ENCODE measurements at places on chromosomes 3 and 15.

- DNase-seq: no peak
These were observed 67.2 kb downstream of the CRTC3 start for GRCh38 chr15:90596943-90597342.

- DNase-seq: no peak
These were observed 320.6 kb downstream of the UACA start for GRCh38 chr15:70442616-70443321.

GRCh38 chr3:147161833-147162232, 244.5 kb downstream of the ZIC4 start:
- DNase-seq: no peak

- no peak for DNase-seq
These were observed 25.0 kb downstream of the PDE8A start for GRCh38 chr15:85006655-85007054.

GRCh38 chr15:100919481-100920405, 586 bp downstream of the LRRK1 start:
- no peak for DNase-seq

DNA sequence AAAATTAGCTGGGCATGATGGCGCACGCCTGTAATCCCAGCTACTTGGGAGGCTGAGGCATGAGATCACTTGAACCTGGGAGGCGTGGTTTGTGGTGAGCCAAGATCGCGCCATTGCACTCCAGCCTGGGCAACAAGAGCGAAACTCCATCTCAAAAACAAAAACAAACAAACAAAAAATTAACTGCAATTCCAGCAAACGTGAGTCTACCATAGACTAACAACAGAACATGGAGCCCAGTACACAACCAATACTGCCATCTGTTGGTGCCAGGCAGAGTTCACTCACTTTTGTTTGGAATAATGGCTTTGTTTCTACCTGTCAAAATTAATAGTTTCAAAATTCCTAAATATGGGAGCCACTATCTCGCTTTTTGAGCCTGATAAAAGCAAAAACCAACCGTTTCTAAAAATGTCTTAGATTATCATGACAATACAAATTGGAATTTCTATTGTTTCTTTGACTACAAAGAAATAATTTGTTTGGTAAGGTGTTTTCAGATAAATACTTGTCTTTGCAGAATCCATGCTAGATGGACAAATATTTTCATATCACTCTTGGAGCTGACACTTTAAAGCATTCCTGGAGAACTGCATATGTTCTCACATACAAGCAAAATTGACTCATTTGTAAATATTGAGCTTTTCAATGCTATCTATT, 45.0 kb downstream of the GPR176 start:
- DNase-seq: no peak

DNA sequence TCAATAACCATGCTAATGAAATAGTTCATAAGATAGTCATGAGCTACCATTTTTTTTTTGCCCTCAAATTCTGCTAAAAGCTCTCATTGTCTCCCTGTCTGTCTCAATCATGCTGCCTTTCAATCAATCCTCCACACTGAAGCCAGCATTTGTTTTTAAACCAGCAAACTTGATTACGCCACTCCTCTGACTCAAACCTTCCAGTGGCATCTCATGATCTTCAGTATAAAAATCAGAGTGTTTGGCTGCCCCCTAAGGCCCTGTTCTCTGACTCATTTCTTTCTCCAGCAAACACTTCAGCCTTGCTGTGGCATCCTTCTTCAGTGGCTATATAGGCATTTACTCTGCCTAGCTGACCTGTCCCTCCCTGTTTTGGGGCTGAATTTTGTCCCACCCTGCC, 36.0 kb upstream of the EOMES start:
- no peak for DNase-seq

DNA sequence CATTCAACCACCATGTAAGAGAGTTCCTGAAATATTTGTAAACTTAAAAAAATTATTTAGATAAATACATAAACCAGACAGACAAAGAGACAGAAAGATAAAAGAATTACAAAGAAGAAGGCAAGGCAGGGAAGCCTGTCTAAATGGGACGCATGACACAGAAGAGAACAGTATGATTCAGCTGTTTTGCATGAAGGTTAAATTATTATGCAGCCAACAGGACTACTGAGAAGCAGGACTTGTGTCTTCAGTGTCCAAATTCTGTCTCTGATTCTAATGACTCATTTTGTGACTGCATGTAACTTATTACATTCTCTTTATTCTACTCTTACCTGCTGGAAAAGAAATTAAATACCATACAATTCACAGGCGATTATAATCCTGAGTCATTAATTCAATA, 340.4 kb upstream of the KCNMB2 start:
- DNase-seq: no peak

- no peak for DNase-seq
These were observed 536.1 kb downstream of the AGBL1 start for GRCh38 chr15:86615816-86616215.

DNA sequence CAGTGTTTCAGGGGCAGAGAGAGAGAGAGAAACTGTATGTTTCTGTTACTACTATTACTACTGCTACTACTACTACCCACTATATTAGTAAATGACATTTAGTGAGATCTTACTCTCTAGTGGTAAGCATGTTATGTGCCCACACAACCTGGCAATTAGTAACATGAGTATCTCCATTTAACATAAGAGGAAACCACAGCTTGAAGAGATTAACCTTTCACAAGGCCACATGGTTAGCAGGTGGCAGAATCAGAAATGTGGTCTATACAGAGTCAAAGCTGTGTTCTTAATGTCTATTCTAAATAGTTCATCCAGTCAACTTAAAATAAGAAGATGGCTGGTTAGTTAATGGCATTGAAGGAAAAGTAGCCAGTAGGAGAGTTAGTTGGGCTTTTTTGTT, 961.6 kb downstream of the MCTP2 start:
- DNase-seq: no peak

- DNase-seq: no peak
These were observed 290.9 kb downstream of the C3orf38 start for GRCh38 chr3:88440701-88441100.

GRCh38 chr3:94643400-94643799, 580.5 kb downstream of the NSUN3 start:
- no peak for DNase-seq

DNA sequence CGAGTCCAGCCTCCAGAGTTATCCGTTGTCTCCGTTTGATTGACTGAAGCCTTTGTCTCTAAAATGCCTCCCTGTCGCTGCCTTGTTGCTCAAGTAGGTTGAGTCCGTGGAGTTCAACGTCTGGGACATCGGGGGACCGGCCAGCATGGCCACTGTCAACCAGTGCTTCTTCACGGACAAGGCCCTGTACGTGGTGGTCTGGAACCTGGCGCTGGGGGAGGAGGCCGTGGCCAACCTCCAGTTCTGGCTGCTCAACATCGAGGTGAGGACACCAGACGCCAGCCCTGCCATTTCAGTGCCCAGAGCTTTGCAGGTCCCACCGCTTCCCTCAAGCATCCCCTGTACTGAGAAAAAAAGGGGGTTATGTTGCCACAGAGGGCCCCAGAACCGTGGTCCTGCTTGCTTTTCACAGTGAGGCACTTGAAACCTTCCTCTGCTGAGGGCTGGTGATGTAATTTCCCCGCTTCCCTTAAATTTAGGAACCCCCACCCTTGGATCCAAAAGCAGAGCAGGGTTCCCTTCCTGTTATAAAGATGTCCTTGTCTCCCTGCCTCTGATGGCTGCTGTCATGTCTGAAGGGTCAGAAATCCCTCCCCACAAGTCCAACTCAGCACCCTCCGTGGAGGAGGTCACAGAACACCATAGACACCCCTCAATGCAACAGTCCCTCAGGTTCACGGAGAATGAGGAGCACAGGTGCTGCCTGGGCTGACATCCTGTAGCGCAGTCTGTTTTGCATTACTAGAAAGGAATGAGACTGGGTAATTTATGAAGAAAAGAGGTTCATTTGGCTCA, 105.7 kb downstream of the LRRK1 start:
- no peak for DNase-seq

DNA sequence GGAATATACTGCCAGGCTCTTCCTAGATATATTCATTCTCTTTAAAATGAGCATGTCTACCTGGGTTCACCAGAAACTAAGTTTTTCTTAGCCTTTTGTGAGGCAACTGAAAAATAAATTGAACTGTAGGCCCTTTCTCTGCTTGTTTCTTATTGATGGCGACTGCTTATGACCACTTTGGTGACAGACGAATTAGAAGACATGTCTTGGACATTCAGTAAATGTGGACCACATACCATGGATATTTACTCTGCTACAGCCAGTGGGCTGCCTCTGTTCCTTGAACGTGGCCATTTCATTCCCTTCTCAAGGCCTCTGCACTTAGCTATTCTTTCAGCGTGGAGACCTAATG, 603 bp upstream of the SELENOK start:
- no peak for DNase-seq

DNA sequence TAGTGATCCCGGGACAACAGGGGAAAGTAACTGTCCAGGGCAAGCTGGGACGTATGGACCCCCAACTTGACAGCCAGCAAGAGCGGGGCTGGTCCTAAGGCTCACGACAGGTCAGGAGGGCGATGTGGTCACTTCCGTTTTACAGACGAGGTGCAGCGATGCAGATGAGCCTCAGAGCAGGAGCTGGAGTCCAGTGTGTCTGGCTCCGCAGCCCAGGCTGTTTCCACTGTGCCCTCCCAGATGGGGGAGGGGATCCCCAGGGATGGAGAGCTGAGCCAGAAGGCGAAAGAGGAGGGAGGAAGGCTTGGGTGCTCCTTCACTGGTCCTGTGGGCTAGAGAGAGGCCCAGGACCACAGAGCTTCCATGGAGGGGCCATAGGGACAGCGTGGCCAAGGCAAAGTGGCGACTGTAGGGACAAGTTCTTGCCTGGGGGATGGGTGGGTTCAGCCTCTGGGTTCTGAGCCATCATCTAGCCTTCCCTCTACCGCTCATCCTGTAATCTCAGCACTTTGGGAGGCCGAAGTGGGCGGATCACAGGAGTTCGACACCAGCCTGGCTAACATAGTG, 5.7 kb downstream of the SNX33 start:
- no peak for DNase-seq

- DNase-seq: no peak
These were observed 15.4 kb upstream of the COMMD2 start for GRCh38 chr3:149767720-149768119.

DNA sequence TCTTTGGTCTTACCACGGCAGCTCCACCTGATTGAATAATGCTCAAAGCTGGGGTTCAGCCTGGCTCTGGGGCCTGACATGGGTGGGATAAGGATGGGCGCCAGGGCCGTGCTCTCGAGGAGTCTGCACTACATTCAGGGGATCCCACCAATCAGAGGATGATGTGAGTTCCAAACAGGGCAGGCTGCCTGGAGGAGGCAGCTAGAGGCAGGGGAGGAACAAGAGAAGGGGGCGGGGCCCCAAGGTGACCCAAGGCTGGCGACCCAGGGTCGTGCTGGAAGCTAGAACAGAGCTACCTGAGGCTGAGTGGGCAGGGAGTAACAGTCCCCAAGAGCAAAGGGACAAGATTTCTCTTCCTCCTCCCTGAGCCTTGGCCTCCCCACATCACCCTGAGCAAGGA, 56.1 kb downstream of the PCSK6 start:
- DNase-seq: no peak

DNA sequence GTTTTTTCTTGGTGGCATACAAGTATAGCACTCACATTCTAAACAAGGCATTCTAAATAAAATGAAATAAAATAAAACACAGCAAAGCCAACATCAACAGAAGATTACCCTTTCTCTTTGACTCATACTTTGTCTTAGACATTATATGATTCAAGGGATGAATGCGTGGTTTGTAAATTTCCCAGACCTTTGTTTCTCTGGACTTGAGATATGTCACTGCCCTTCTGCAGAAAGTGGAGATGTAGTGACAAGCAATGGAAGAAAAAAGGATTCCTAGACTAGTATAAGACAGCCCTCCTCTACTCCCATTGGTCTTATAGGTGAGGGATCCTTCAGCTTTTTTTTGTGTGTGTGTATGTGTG, 22.4 kb downstream of the NANOGP8 start:
- DNase-seq: no peak

GRCh38 chr15:79883579-79884203, 13.1 kb downstream of the MTHFS start:
- no peak for DNase-seq

DNA sequence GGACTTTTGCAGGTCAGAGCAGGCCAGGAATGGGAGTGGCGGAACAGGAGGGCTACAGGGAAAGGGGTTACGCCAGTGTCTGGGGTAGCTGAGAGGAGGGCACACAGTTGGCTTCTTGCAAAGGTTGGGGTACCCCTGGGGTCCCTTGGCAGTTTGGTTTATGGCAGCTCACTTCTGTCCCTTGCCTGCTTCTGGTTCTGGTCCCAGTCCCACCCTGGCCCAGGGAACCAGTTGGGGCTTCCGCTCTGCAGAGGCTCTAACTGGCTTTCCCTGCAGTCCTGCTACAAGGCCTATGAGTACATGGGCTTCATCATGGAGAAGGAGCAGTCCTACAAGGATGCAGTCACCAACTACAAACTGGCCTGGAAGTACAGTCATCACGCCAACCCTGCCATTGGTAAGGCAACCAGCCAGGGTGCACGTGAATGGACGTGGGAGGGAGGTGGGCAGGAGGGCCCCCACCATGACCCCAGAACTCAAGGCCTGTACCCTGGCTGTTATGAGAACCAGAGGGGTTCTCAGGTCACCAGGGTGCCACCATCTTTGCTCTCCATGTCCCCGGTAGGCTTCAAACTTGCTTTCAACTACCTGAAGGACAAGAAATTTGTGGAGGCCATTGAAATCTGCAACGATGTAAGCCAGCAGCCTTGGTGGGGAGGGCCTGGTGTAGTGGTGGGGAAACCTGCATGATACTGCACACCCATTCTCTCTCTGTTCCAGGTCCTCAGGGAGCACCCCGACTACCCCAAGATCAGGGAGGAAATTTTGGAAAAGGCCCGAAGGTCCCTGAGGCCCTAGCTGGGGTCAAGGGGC, 15.2 kb downstream of the CSRNP1 start:
- no peak for DNase-seq

DNA sequence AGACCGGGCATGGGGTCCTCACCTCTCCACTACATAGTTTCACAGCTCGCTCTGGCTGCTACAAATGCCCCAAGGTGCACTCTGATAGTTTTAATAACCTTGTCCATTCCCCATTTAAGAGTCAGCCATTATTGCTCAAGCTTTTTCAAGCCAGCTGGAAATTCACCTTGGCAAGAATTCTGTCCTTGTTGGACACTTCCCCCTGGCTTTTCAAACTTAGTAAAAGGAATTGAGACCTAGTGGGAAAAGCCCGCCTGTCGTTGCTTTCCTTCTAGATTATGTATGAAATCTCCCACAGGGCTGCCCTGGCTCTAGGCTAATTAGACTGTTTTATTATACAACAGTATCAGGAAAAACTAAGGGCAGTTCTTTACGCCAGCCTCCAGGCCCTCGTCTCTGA, 293.7 kb upstream of the GADL1 start:
- no peak for DNase-seq

- DNase-seq: no peak
These were observed 110.0 kb downstream of the PIK3R4 start for GRCh38 chr3:130636480-130637234.

GRCh38 chr3:127911421-127911931, 3.6 kb upstream of the KBTBD12 start:
- DNase-seq: no peak

DNA sequence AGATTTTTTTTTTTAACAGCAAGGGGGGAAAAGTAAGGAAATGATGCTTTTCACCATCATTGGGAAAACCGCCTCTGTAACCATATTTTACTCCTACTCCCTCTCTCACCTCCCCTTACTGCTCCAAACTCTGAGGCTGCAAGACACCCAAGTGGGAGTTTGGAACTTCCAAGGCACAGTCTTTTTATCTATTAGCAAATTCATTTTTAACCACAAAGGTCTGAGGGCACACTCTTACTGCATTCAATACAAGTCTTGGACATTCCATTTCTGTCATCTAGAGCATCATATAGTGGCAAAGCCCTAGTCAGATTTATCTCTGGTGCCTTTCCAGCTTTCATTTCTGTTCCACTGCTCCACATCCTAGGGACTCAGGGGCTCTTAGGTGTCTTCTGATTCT, 13.2 kb downstream of the FAM162A start:
- DNase-seq: no peak
